Pancreas (tissue), 10 donors: ENCODE measurements at places on chromosomes 1 and 21.

DNA sequence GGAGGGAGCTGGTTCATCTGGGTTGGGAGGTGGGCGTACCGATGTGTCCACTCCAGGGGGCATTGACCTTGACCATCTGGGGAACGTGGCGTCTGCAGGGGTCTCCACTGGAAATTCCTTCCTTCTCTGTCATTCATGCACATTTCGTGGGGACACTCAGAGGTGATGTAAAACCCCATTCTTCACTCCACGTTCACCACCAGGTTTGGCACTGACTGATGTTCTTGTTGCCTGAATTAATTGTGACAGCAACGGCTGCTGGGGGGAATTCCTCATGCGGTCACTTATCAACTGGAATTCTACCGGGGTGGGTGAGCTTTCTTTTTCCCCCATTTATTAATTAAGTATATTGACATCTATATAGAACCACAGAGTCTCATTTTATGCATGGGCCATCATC lies 18.1 kb upstream of the POFUT2 start:
- peak; percentile 55 for DNase-seq

- no peak for DNase-seq
Observed at GRCh38 chr21:18023157-18023556, 204.0 kb upstream of the C21orf91 start.

DNA sequence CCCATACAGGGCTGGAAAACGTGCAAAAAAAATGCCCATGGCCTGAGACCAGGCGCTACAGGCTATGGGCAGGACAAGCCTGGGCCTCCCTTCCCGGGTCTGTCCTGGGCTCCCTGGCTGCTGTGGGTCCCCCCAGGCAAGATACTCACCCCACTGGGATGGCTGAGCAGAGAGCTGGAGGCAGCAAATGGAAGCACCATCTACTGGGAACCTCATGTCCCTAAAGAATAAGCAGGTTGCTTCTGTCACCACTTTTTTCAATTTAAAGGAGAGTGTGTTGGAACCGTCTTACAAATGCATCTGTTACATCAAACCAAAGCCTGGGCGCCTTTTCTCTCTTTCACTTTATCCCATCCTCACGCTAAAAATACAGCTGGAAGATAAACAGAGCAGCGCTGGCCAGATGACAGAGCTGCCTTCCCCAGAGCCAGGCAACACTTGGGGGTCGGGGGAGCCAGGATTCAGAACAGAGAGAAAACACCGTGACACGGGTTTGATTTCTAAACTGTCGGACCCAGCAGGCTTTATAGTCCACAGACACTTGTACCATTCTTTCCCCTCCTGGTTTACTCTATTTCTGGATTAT lies 262.1 kb upstream of the VAMP3 start:
- no peak for DNase-seq

DNA sequence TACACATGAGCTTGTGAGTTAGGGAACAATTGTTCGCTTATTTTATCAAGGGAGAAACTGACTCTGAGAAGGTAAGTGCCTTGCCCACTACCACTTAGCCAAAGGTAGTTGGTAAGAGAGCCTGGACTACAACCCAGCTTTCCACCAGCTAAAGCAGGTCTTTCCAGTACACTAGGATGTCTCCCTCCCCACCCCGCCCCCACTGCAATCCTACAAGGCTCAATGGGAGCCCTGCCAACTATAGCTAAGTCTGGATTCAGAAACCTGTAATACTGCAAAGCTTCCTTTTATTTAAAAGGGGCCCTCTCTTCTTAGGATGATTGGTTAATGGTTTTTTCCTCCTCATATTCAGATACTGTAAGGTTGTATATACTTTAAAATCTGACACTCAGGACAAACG lies 102.0 kb upstream of the C8B start:
- no peak for DNase-seq

- DNase-seq = no peak
Observed at GRCh38 chr1:161404051-161404597, 36.4 kb upstream of the CFAP126 start.

DNA sequence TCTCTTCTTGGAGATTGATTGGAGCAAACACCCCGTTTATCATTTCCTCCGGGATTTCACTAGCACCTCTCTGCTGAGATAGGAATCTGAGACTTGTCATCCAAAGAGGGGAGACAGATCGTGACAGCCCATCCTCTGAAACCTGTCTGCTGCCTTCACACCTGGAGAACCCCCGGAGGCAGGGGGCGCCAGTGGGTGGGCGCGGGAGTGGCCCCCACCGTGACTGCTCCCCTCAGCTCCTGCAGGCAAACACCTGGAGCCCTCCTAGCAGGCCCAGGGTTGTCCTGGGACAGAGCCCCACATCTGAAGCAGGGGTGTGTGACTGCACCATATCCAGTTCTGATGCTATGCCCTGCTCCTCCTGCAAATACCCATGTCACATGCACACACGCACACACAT lies 209.5 kb upstream of the POU3F1 start:
- DNase-seq = no peak

DNA sequence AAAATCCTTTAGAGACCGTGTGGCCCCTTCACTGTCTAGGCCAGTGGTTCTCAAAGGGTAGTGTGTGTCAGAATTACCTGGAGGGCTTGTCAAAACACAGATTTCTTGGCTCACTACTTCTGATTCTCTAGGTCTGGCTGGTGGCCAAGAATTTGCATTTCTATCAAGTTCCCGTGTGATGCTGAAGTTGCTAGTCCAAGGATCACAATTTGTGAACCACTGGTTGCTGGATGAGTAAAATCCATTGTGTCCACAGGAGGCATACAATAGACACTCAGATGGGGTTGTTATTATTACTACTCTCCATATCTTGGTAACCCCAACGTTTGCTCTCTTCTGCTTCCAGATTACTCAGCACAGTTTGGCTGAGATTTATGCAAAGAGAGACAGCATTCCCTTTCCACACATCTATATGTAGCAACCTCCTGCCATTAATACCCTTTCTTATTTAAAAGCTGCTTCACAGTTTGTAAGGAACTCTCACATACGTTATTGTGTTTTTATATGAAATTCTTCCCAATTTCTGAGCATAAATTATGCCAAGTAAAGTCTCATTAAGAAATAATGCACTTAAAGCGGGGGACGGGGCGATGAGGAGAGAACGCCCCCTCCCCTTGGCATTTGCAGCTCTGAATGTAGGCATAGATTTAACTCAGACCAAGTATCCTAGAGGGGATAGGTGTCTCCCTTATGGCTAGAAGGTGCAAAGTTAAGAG lies 720 bp upstream of the TMCC2 start:
- no peak for DNase-seq

GRCh38 chr1:181014477-181015250 lies 8.0 kb downstream of the STX6 start:
- no peak for DNase-seq

GRCh38 chr1:212838145-212838544 lies 9.3 kb downstream of the SPATA45 start:
- DNase-seq = no peak

- no peak for DNase-seq
Observed at GRCh38 chr1:4415476-4415875, 238.9 kb upstream of the AJAP1 start.

DNA sequence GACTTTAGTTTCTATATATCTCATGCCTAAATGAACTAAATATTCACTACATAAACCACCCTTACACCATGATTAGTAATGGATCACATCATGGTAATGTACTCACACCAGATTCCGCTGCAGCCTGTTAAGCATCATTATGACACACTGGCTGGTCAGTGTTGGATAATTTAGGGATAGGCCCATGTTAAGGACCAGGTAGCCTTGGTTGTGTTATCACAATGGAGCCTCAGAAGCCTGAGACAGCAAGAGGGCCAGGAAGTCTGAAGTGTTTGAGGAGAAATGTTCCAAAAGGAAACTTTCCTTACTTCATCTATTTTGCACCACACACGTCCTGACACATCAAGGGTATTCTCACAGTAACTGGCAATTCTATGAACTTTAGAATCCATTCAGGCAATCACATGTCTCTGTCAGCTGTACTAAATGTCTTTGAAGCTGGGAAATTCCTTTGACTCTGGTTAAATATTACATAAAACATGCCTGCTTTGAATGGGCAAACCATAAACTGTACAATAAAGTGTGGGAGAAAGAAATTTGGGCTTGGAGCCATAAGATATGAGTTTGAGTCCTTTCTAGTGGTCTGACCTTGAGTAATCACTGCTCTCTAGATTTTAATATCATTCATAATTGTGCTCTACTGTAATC lies 105.3 kb upstream of the DPT start:
- no peak for DNase-seq

DNA sequence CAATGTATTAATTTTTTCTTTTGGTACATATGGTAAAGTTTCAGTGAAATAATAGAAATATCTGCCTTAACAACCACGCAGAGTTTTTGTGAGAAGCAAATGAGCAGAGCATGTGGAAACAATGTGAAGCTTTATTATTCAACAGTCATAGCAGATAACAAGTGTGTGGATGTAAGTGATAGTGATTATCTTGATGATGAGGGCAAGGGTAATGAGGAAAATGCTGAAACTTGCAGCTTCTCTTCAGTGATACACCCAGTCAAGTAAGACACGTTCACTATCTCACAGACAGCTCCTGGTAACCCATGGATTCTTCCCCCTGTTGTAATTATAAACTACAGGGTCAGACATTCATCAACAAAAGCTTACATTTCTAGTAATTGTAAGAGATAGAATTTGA lies 14.6 kb upstream of the OR2L5 start:
- no peak for DNase-seq

GRCh38 chr1:31762726-31763670 lies 1.1 kb downstream of the ADGRB2 start:
- peak; percentile 88 for DNase-seq

DNA sequence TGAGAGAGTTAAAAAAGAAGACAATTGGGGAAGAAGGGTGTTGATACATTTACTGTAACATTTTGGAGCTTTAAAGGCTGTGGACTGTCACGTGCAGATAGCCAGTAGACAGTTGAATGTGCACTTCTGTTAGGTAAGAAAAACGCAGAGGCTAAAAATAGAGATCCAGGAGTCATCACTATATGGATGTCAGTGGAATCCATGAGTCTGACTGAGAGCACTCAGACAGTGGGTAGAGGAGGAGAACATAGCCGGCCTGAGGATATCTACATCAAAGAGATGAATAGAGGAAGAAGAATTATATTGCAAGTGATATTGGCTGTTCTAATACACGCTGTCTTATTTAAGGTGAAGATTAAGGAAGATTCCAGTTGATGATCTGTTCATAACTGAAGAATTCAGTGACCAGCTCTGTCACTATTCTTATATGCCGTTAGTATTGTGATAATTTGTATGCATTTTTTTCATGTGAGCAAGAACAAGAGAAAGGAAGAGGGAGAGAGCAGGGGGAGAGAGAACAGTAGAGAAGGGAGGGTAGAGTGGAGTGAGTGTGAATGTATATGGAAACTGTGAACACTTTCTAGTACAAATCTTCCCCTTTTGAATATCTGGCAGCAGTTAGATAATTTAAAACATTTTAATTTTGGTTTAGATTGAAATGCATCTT lies 344.8 kb downstream of the CHRM3 start:
- no peak for DNase-seq
